ENCODE measurements at places on chromosomes 3 and 15.

DNA sequence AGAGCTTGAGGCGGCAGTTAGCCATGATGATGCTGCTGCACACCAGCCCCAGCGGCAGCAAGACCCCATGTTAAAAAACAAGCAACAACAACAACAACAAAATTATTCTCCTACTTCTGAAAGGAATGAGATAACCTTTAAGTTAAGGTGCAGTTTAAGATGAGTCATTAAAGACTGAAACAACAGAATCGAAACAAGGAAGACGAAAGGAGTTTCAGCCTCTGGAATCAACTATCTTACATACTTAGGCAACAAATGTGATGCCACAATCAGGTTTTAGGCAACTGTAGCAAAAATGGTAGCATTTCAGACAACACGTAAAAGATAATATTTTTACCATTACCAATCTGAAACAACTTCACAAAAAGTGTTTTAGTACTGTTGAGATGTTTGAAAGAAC is 12.2 kb downstream of the SCAANT1 start:
- H3K36me3 ChIP-seq: peaks cover 17% of the 10 kb centered on the region
- no peaks in the 10 kb centered on the region for H3K27me3 ChIP-seq
- DNase-seq: no peak
- H3K27ac ChIP-seq: no peak overlapping the region
- H3K4me1 ChIP-seq: no peaks in the 10 kb centered on the region
- H3K4me3 ChIP-seq: no peak overlapping the region

GRCh38 chr3:17823816-17824215 is 81.4 kb upstream of the TBC1D5 start:
- no peak overlapping the region for H3K27ac ChIP-seq
- no peaks in the 10 kb centered on the region for H3K36me3 ChIP-seq
- H3K4me3 ChIP-seq: no peak overlapping the region
- no peak for DNase-seq

DNA sequence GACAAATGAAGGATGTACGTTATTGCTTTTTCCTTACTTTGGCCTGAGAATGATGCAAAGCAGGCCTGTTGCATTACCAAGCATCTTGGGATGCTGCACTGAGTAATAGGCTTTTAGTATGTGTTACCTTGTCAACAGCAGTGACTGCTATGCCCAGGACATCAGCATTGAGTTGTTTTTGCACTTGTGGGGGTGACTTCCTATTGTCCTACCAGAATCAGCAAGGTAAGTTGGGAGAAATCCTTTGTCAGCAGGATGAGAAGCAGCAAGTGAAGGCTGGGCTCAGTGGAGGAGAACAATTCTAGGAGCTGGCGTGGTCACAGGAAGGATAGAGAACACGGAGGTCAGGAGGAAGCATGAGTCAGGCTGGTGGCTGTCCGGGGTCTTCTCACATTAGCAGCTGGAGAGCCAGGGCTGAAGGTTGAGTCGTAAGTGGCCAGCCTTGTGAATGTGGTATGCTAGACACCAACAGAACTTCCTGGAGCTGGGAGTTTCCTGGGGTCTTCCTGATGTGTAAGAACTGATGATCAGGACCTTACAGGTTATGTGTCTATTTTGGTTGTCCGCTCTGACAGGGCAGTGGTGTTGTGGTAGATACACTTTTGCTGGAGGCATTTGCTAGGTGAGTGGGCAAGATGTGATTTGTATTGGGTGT is 142.7 kb downstream of the FNDC3B start:
- peaks cover 9% of the 10 kb centered on the region for H3K4me1 ChIP-seq
- no peak overlapping the region for H3K27ac ChIP-seq
- DNase-seq: no peak
- no peaks in the 10 kb centered on the region for H3K36me3 ChIP-seq
- no peak overlapping the region for H3K4me3 ChIP-seq

DNA sequence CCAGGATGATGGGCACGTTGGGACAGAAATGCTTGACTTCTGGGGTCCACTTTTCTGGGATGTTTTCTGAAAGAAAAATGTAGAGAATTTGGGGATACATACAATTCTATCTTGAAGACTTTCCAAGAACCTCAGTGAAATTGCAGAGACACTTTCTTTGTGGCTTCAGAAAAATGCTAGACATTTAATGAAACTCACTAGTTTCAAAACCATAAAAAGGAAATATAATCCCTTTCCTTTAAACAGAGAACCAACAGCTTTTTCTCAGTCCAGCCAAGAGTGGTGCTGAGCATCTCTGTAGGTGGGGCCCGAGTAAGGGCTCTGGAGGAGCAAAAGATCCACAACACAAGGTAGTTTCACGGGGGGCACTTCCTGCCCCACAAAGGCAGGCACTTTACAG is 4.4 kb upstream of the GPX1 start:
- no peak overlapping the region for H3K27ac ChIP-seq
- H3K4me3 ChIP-seq: no peak overlapping the region
- peaks cover 2% of the 10 kb centered on the region for H3K4me1 ChIP-seq
- DNase-seq: no peak
- H3K36me3 ChIP-seq: peaks cover 83% of the 10 kb centered on the region

DNA sequence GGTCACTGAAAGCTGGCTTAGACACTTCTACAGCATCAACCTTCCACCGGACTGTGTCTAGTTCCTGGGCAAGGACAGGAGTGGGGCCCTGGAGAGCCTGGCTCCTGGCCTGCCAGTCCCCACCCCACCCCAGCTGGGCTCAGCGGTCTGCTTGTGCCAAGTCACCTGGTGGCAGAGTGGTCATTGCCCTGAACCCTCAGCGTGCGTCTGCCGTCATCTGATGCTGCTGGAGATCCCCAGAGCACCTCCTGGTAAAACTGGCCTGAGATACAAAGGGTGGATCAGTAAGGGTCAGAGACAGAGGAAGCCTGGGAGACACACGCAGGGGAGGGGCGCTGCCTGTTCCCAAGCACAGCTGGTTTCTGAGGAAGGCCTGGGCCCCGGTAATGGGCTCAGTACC is 16.7 kb downstream of the ITIH4 start:
- H3K4me3 ChIP-seq: no peak overlapping the region
- no peaks in the 10 kb centered on the region for H3K4me1 ChIP-seq
- no peak overlapping the region for H3K27ac ChIP-seq
- no peak for DNase-seq

DNA sequence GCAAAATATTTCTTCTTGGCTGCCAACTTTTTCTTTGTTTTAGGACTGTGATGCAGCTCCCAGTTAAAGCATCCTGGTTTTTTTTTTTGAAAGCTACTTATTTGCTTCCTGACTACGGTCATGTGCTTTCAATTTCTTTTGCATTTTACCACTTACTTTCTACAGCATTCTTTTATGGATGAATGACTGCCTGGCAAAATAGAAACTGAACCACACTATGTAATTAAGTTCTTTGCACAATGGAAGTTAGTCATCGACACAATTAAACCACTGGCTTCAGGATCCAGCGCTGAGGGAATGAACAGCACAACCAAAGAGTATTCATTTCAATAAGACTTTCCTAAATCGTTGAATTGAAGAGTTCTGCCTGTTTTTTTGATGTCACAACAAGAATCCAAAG is 82.2 kb upstream of the EPHA3 start:
- H3K36me3 ChIP-seq: no peaks in the 10 kb centered on the region
- DNase-seq: no peak
- H3K27ac ChIP-seq: no peak overlapping the region
- no peaks in the 10 kb centered on the region for H3K4me1 ChIP-seq
- H3K27me3 ChIP-seq: no peaks in the 10 kb centered on the region

- H3K27ac ChIP-seq: no peak overlapping the region
- H3K4me1 ChIP-seq: no peaks in the 10 kb centered on the region
- no peaks in the 10 kb centered on the region for H3K36me3 ChIP-seq
- H3K27me3 ChIP-seq: no peaks in the 10 kb centered on the region
- DNase-seq: no peak
Measured at GRCh38 chr3:13972679-13973379, 93.0 kb upstream of the WNT7A start.

All from K562 (cell line).